ENCODE measurements at places on chromosomes 3 and 15.
A peak's percentile ranks its signal among the peaks of the same experiment; 100 is the strongest.

GRCh38 chr15:77035999-77036471 is 34.9 kb downstream of the TSPAN3 start:
- H3K27ac ChIP-seq: no peak overlapping the region
- no peak for DNase-seq
- peaks cover 68% of the 10 kb centered on the region for H3K36me3 ChIP-seq
- no peaks in the 10 kb centered on the region for H3K27me3 ChIP-seq
- peaks cover 5% of the 10 kb centered on the region for H3K4me1 ChIP-seq

DNA sequence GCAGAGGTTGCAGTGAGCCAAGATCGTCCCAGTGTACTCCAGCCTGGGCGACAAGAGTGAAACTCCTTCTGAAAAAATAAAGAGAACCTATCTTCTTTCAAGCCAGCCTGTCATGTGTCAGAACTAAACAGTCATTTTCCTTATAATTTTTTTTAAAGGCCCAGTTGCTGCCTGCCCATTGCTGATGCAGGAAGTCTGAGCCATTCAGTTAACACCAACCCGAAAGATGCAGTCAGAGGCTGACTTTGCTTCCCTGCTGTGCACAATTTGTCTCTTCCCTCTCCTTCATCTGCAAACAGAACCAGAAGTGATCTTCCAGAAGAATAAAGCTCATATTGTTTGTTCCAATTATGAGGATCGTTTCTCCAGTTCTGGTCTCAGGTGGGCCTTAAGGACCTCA is 220.6 kb downstream of the SLCO3A1 start:
- H3K4me1 ChIP-seq: peaks cover 56% of the 10 kb centered on the region
- no peak for DNase-seq
- no peaks in the 10 kb centered on the region for H3K27me3 ChIP-seq
- no peak overlapping the region for H3K4me3 ChIP-seq
- H3K36me3 ChIP-seq: no peaks in the 10 kb centered on the region
- H3K27ac ChIP-seq: no peak overlapping the region

DNA sequence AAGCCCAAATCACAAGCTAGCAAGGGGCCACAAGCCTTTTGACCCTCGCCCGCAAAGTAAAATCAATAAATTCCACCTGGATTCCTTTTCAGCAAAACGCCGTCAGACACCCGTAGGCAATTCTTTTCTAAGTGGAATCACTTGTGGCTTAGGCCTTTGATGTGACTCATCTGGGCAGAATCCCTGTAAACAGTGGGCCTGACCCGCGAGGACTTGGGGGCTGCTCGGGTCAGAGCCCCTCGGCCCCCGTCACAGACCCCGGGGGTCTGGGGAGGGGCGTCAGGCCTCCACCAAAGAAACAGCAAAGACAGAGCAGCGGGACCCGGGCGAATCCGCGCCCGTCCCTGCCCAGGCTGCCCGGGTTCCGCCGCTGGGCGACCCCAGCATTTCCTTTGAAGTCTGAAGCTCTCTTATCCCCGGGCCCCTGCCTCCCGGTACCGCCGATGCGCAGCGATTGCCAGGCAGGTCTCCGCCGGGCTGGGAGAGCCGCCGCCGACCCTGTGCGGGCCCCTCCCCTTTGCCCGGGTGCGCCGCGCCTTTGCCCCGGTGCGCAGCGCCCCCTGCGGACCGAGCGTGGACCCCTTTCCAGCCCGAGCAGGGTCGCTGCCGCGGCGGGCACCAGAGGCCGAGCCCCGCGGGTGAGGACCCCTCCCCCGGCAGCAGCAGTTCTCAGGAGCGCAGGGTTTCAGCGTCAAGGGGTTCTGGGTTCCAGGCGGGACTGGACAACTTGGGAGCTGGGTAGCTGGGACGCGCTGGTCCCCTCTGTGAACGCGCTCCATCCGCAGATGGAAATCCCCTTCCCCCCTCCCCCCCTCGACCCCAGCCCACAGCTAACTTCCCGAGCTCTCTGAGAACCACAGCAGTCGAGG is 178.3 kb downstream of the UACA start:
- peak; percentile 69 for DNase-seq
- no peak overlapping the region for H3K27ac ChIP-seq
- H3K36me3 ChIP-seq: no peaks in the 10 kb centered on the region
- H3K4me3 ChIP-seq: no peak overlapping the region
- H3K27me3 ChIP-seq: no peaks in the 10 kb centered on the region
- H3K4me1 ChIP-seq: peaks cover 16% of the 10 kb centered on the region

DNA sequence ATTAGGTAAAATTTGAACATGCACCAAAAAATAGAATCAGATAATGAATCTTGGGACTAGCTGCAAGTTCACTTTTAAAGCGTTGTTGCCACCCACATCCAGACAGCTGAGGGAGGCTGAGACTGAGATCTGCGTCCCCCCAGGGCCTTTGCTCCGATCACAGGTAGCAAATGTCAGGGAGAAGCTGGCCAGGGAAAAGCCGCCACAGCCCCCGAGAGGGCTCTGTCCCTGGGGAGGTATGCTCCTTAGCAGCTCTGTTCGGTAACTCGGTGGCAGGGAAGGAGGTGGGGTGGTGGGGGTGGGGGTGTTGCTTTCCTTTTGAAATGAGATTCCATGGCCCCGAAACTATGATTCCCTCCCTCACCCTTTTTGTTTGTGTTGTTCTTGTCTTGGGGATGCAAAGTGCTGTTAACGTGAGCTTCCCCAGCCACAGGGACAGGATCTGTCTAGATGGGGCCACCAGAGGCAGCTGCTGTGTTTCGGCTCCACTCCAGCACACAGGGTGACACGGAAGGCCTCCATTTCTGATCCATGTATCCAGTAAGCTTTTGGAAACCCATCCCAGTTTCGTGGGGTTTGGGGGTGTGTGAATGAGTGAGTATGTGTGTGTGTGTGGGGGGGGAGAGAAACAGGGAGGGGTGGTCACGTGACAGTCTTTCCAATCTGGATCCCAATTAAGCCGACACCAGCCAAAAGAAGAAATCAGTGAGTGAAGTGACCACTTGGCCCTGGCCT is 1.1 kb upstream of the MINAR1 start:
- peaks cover 37% of the 10 kb centered on the region for H3K27me3 ChIP-seq
- no peak for DNase-seq
- H3K4me1 ChIP-seq: peaks cover 3% of the 10 kb centered on the region
- H3K27ac ChIP-seq: no peak overlapping the region
- H3K36me3 ChIP-seq: no peaks in the 10 kb centered on the region

GRCh38 chr3:31161889-31162288 is 267.4 kb upstream of the GADL1 start:
- DNase-seq: no peak
- H3K4me1 ChIP-seq: no peaks in the 10 kb centered on the region
- no peaks in the 10 kb centered on the region for H3K27me3 ChIP-seq
- no peak overlapping the region for H3K27ac ChIP-seq

- peaks cover 30% of the 10 kb centered on the region for H3K4me1 ChIP-seq
- H3K27ac ChIP-seq: no peak overlapping the region
- H3K36me3 ChIP-seq: no peaks in the 10 kb centered on the region
- H3K4me3 ChIP-seq: no peak overlapping the region
- no peak for DNase-seq
These were observed 49.5 kb downstream of the CACNA2D2 start for GRCh38 chr3:50453907-50454306.

- no peak overlapping the region for H3K27ac ChIP-seq
- H3K4me1 ChIP-seq: peaks cover 6% of the 10 kb centered on the region
- no peak overlapping the region for H3K4me3 ChIP-seq
- DNase-seq: no peak
These were observed 43.5 kb downstream of the EAF1 start for GRCh38 chr3:15470849-15471248.

DNA sequence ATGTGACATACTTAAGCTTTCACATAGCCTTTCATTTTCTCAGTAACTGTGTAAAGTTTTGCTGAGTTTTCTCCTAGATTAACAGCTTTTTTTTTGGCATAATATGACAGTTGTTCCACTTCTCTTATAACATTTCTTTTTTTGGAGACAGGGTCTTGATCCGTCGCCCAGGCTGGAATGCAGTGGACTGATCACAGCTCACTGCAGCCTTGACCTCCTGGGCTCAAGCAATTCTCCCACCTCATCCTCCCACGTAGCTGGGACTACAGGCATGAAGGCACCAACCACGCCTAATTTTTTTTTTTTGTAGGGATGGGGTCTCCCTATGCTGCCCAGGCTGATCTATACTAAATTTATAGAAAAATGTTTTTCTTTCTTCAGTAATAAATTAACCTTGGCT is 30.1 kb downstream of the DLG1 start:
- H3K27ac ChIP-seq: no peak overlapping the region
- peaks cover 2% of the 10 kb centered on the region for H3K4me1 ChIP-seq
- H3K36me3 ChIP-seq: peaks cover 9% of the 10 kb centered on the region
- H3K4me3 ChIP-seq: no peak overlapping the region
- no peak for DNase-seq
- H3K27me3 ChIP-seq: no peaks in the 10 kb centered on the region

DNA sequence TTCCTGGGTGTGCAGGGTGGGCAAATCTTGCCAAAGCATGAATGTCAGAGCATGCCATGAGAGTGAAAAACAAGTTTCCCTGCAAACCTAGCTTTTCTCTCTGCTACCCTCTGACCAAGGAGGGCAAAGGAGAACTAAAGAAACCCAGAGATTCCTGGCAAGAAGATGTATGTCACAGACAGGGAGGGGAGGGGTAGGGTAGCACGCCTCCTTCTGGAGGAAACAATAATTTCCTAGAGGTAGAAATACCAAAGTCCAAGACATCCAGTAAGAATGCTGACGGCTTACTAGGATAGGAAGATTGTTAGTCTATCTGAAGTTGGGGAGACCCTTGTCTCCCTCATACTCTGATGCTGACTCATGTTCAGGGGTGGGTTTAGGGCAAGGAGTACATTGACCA is 203.9 kb downstream of the NR1D2 start:
- no peaks in the 10 kb centered on the region for H3K27me3 ChIP-seq
- no peaks in the 10 kb centered on the region for H3K4me1 ChIP-seq
- no peak for DNase-seq
- no peaks in the 10 kb centered on the region for H3K36me3 ChIP-seq
- H3K27ac ChIP-seq: no peak overlapping the region

- DNase-seq: no peak
- no peak overlapping the region for H3K4me3 ChIP-seq
- no peak overlapping the region for H3K27ac ChIP-seq
- H3K36me3 ChIP-seq: no peaks in the 10 kb centered on the region
These were observed 135.8 kb upstream of the RORA start for GRCh38 chr15:61364871-61365270.

GRCh38 chr3:186653984-186654383 is 11.8 kb upstream of the HRG start:
- no peaks in the 10 kb centered on the region for H3K36me3 ChIP-seq
- no peaks in the 10 kb centered on the region for H3K27me3 ChIP-seq
- no peak overlapping the region for H3K27ac ChIP-seq

DNA sequence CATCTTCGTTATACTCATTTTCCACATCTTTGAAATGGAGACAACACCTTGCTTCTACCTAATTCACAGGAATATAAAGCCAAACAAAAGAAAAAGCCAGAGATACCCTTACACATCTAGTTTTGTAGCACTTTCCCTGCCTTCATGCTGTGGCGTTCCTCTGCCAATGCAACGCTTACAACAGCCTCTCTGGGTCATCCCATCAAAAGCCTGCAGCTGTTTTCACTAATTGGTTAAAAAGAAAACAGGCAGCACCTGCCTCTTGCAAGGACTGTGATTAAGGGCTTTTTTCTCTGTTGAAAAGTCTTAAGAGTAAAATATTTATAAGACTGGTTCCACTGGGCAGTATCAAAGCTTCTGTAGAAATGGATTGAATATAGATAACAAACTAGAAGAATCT is 120.3 kb downstream of the FMN1 start:
- no peak overlapping the region for H3K27ac ChIP-seq
- H3K4me1 ChIP-seq: no peaks in the 10 kb centered on the region
- DNase-seq: no peak
- no peak overlapping the region for H3K4me3 ChIP-seq
- no peaks in the 10 kb centered on the region for H3K27me3 ChIP-seq
- H3K36me3 ChIP-seq: no peaks in the 10 kb centered on the region

DNA sequence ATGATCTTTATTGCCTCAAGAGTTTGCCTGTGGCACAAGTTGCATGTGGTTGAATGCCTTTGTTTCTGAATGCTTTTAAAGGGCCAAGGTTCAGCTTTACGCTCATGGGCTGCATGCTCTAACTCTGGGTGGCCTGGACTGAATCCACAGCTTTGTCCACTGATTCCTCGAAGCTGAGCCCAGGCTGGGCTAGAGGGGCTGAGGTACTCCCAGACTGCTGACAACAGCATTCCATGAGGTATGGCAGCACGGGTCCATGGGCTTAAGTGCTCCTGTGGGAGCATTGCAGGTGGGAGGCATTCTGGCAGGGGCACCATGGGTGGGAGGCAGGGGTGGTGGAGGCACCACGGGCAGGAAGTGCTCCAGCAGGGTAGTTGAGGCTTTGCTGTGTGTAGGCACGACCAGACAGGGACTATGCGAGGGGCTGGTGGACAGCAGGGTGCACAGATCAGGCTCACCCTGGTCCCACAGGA is 61.6 kb downstream of the GLCE start:
- no peak overlapping the region for H3K27ac ChIP-seq
- DNase-seq: no peak
- H3K27me3 ChIP-seq: no peaks in the 10 kb centered on the region
- H3K4me1 ChIP-seq: no peaks in the 10 kb centered on the region

GRCh38 chr15:42151141-42151561 is 5.3 kb downstream of the PLA2G4F start:
- no peak for DNase-seq
- no peaks in the 10 kb centered on the region for H3K4me1 ChIP-seq
- no peaks in the 10 kb centered on the region for H3K27me3 ChIP-seq
- H3K27ac ChIP-seq: no peak overlapping the region
- no peak overlapping the region for H3K4me3 ChIP-seq

DNA sequence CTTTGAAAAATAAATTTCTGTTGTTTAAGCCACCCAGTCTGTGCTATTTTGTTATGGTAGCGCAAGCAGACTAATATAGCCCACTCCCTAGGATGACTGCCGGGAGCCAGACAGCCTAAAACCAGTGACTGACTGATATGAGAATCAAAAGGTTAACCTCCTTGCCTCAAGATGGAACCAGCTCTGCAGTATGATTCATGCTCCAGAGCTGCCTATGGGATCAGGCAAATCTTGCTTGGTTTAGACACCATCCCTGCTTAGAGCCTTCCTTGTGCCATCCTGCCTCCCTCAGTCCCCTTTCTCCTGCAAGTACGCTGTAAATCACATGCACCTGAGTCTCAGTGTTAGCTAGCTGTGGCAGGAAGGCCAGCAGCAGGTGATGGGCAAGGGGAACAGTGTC is 39.3 kb downstream of the TRANK1 start:
- H3K27ac ChIP-seq: peak overlapping the region; percentile 9
- H3K4me3 ChIP-seq: peak overlapping the region; percentile 62
- peaks cover 68% of the 10 kb centered on the region for H3K4me1 ChIP-seq
- H3K36me3 ChIP-seq: peaks cover 22% of the 10 kb centered on the region

- no peak for DNase-seq
- H3K4me3 ChIP-seq: no peak overlapping the region
- H3K27me3 ChIP-seq: peaks cover 5% of the 10 kb centered on the region
- peaks cover 2% of the 10 kb centered on the region for H3K36me3 ChIP-seq
These were observed 1.3 kb upstream of the LRRC58 start for GRCh38 chr3:120350401-120350941.

- H3K36me3 ChIP-seq: no peaks in the 10 kb centered on the region
- H3K4me1 ChIP-seq: no peaks in the 10 kb centered on the region
- DNase-seq: no peak
- no peak overlapping the region for H3K4me3 ChIP-seq
These were observed 26.2 kb upstream of the HHATL start for GRCh38 chr3:42728668-42729364.

GRCh38 chr3:101548527-101549105 is 13.1 kb upstream of the TRMT10C start:
- H3K27me3 ChIP-seq: no peaks in the 10 kb centered on the region
- H3K36me3 ChIP-seq: no peaks in the 10 kb centered on the region
- H3K4me3 ChIP-seq: no peak overlapping the region
- no peak for DNase-seq

GRCh38 chr3:156675830-156676767 is 1.7 kb downstream of the TIPARP start:
- peaks cover 29% of the 10 kb centered on the region for H3K36me3 ChIP-seq
- DNase-seq: peak; percentile 11
- peak overlapping the region; percentile 85 for H3K4me3 ChIP-seq
